Uterus (tissue), 4 donors: ENCODE measurements at places on chromosomes 2 and 18. TPM values are rescaled to one million over a fixed set of nuclear protein-coding genes. Genes with fewer than 3 reads are reported as not detected.

- DNase-seq, result no peak
Measured at GRCh38 chr18:46711444-46711863, 45.4 kb downstream of the ST8SIA5 start.

GRCh38 chr2:68747413-68747812, 12.8 kb downstream of the ARHGAP25 start:
- no peak for DNase-seq

- DNase-seq, result no peak
Measured at GRCh38 chr2:10237392-10238321, 65.0 kb upstream of the HPCAL1 start.

GRCh38 chr2:171921970-171922229, 361 bp upstream of the HAT1 start:
- no peak for DNase-seq

GRCh38 chr2:40346535-40347354, 105.1 kb downstream of the SLC8A1 start:
- no peak for DNase-seq

NOSTRIN gene
- 192 TPM for total RNA-seq
